ENCODE measurements at places on chromosomes 4 and X.

DNA sequence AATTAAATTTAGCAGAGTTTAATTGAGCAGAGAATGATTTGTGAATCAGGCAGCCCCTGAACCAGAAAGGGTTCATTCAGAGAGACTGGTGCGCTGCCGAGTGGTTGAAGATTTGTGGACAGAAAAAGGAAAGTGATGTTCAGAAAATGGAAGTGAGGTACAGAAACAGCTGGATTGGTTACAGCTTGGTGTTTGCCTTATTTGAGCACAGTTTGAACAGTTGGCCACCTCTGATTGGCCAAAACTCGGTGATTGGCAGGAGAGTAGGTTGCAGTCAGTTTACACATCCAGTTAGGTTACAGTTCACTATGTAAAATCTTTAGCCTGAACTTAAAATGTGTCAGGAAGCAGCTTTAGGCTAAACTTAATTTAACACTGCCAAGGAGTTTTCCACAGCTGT is 14.9 kb downstream of the MID1IP1 start:
- DNase-seq = no peak
- peaks cover 20% of the 10 kb centered on the region for H3K4me1 ChIP-seq
- no peak overlapping the region for H3K27ac ChIP-seq
- H3K27me3 ChIP-seq = no peaks in the 10 kb centered on the region

GRCh38 chrX:21956783-21957182 is 16.3 kb downstream of the SMS start:
- no peak overlapping the region for H3K27ac ChIP-seq
- H3K27me3 ChIP-seq = no peaks in the 10 kb centered on the region
- H3K36me3 ChIP-seq = no peaks in the 10 kb centered on the region
- peaks cover 12% of the 10 kb centered on the region for H3K4me1 ChIP-seq
- no peak for DNase-seq

DNA sequence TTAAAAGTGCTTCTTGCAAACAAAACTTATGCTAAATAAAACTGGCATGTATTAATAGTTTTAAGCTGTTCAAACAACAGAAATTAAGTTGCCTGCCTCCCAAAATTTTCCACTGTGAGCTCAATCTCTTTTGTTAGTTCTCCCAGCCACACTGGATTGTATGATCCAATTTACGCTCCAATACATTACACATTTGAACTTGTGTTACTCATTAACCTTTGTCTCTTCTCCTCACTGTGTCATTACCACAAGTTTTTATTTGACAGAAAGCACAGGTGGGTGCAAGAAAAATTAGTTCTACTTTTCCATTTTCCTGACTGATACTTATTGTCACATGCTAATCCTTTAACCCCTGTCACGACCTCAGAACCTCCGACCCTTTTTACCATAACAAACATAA is 55.5 kb downstream of the SHISA3 start:
- DNase-seq = no peak
- H3K27me3 ChIP-seq = no peaks in the 10 kb centered on the region
- H3K4me3 ChIP-seq = no peak overlapping the region
- no peaks in the 10 kb centered on the region for H3K4me1 ChIP-seq
- H3K36me3 ChIP-seq = no peaks in the 10 kb centered on the region

DNA sequence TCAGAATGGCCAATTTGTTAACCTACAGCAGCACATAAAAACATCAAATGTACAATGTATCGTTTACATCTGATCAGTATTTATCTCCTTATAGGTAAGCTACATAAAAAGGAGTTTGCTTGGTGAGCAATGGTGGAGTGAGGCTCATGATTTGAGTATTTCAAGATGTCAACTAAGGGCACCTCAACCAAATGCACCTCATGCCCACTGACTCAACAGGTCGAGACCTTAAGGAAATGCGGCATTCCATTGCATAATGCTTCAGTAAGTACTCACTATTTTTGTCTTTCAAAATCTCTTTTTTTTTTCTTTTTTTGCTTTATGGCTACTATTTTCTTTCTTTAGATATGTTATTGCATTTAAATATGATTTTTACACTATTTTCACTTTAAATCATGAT is 181.0 kb upstream of the TLL1 start:
- no peak for DNase-seq
- H3K36me3 ChIP-seq = no peaks in the 10 kb centered on the region
- no peak overlapping the region for H3K27ac ChIP-seq
- no peaks in the 10 kb centered on the region for H3K27me3 ChIP-seq

DNA sequence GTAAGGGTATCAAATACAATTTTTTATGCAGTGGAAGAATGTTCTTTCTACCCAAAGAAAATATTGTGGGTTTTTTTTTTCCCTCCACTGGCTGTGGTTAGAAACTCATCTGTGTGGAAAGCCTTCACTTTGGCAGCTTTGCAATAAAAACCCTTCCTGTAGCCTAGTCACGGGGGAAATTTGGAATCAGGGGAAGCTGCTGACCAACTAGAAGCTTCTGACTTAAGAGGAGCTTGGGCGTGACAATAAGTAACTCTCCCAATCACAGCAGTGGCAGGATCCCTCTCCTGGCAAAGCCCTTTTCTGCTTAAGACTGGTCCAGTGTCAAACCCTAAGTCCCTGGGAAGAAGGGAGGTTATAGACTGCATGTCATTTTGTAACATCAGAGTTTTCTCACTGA is 87.9 kb downstream of the LRRC66 start:
- H3K36me3 ChIP-seq = no peaks in the 10 kb centered on the region
- no peak overlapping the region for H3K4me3 ChIP-seq
- no peaks in the 10 kb centered on the region for H3K27me3 ChIP-seq
- H3K27ac ChIP-seq = no peak overlapping the region
- DNase-seq = peak; percentile 45
